Muscle of leg (tissue), 16 donors: ENCODE measurements at places on chromosomes 7 and 10. TPM values are rescaled to one million over a fixed set of nuclear protein-coding genes. Genes with fewer than 3 reads are reported as not detected.

The RARRES2 gene
- total RNA-seq = 43.4 TPM

The LRRN3 gene
- total RNA-seq = 10.1 TPM

The TAS2R3 gene
- total RNA-seq = 1.5 TPM

The CACNA2D1 gene
- total RNA-seq = 73.7 TPM

The SGPL1 gene
- 17.4 TPM for total RNA-seq

The TEX47 gene
- not detected for total RNA-seq

The BAMBI gene
- 8.9 TPM for total RNA-seq

The PVRIG gene
- total RNA-seq = 0.13 TPM

GRCh38 chr7:76282344-76283253 is 19.9 kb upstream of the HSPB1 start:
- no peak for DNase-seq

- DNase-seq = peak; percentile 23
These were observed at the start of gene INA for GRCh38 chr10:103276896-103277712. TSS of gene INA (plus strand) at chr10:103277138. CDS start at chr10:103277212, 74 bp downstream.

- DNase-seq = no peak
These were observed 2.1 kb downstream of the AMZ1 start for GRCh38 chr7:2689951-2690705.

GRCh38 chr10:16891375-16892313 is 74.4 kb upstream of the RSU1 start:
- DNase-seq = peak; percentile 83

DNA sequence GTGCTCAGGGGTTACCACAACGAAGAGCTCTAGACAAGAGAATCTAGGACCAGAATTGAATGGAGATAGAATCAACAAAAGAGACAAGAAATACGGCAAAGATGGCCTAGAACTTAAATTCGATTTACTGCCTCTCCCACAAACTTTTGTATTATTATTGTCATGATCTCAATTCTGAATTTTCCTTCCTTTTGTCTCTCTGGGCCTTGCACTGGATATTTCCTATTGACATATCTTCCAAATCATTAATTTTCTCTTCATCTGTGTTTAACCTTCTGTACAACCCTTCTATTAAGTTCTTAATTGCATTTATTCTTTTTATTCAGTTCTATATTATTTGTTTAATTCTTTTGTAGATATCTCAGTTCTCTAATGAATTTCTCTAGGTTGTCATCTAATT is 28.4 kb downstream of the VSTM4 start:
- no peak for DNase-seq
